ENCODE measurements at places on chromosomes 12 and 14.

- DNase-seq = no peak
These were observed 56.0 kb downstream of the ISCA2 start for GRCh38 chr14:74549588-74549987.

DNA sequence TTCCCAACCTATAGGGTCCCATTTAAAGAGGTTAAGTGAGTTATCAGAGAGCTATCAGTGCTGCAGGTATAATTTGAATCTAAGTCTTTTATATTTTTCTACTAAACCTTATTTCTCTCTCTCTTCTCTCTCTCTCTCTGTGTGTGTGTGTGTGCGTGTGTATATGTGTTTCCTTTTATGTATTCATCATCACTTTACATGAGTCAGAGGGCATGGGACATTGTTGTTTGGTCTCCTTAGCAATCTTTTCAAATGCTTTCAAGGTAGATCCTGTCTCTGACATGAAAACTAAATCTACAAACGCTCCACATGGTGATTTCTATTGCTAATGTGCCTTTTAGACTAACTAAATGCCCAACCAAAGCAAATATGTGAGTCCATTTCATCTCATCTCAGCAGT is 459.7 kb downstream of the BTG1 start:
- DNase-seq = no peak

DNA sequence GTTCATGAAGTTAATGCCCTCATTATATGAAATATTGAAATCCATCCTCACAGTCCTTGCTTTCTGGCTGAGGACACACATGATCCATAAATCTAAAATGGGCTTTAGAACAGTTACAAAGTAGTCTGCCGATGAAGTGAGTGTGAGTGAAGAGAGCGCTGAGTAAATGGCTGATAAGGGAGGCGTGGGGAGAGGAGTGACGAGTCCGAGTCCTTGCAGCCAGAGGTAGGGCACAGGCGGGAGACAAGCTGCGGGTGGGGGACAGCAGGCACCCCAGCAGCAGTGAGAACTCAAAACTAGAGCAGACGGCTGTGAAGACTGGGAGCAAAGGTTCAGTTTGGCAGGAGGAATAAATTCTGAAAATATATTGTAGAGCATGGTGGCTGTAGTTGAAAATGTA is 140.1 kb upstream of the ATP2B1 start:
- no peak for DNase-seq

- DNase-seq = no peak
These were observed 11.6 kb upstream of the UNC119B start for GRCh38 chr12:120698665-120699064.

- no peak for DNase-seq
These were observed 6.7 kb upstream of the CLEC7A start for GRCh38 chr12:10136637-10137205.

GRCh38 chr12:13566292-13566691 is 369.8 kb downstream of the EMP1 start:
- no peak for DNase-seq

GRCh38 chr12:27396216-27396815 is 50.2 kb upstream of the SMCO2 start:
- no peak for DNase-seq

- DNase-seq = no peak
These were observed 131.2 kb upstream of the DYRK2 start for GRCh38 chr12:67517181-67517887.

DNA sequence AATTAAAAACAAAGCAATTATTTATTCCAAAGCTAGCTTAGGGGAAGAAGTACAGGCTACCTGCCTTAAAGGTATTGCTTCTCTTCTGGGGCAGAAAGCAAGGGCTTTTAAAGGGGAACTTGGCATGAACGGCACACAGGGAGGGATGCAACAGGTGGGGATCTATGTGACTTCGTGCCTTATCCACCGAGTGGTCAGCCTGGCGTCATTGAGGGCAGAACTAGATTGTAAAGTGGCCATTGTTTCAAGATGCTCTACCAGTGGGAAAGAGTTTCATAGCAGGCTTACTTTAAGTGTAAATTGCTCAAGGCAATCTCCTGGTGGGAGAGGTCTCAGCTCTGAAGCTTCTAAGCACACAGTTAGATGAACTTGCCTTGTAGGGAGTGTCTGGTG is 360.4 kb downstream of the ATP23 start:
- no peak for DNase-seq

DNA sequence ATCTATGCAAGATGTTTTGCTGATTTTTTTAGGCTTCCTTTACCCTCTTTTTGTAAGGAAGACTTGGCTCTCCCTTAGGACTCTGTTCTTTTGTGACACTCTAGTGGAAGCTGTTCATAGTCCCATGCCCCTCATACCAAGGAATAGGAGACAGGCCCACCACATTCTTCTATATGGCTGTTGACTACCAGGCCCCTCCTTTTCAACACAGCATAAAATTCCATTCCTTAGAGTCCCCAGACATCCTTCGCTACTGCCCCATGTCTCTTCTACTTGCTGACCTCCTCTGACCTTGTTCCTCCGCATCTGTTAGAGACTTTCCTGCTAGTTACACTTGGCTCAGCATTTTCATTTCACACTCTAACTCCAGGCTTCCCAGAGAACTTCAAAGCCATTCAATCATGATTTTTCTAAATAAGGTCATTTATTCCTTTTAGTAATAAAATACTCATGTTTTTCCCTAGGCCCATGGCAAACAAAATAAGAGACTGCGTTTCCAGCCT is 9.7 kb downstream of the PIK3C2G start:
- DNase-seq = no peak

DNA sequence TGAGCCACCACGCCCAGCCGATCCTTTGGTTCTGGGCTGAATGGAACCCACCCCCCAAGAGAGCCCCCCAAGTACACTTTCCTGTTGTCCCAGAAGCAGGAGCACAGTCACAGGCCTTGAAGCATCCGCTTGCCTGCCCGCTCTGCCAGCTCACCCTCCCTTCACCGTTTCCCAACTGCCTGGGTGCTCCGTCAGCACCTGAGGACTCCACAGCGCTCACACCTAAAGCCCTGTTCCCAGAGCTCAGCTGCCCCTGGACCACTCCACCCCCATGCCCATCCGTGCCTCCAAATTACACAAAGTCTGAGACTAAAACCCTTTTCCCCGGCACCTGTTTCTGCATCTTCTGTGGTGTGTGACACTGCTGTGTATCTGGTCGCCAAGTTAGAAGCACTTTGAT is 44.3 kb upstream of the TRAF3 start:
- DNase-seq = no peak

DNA sequence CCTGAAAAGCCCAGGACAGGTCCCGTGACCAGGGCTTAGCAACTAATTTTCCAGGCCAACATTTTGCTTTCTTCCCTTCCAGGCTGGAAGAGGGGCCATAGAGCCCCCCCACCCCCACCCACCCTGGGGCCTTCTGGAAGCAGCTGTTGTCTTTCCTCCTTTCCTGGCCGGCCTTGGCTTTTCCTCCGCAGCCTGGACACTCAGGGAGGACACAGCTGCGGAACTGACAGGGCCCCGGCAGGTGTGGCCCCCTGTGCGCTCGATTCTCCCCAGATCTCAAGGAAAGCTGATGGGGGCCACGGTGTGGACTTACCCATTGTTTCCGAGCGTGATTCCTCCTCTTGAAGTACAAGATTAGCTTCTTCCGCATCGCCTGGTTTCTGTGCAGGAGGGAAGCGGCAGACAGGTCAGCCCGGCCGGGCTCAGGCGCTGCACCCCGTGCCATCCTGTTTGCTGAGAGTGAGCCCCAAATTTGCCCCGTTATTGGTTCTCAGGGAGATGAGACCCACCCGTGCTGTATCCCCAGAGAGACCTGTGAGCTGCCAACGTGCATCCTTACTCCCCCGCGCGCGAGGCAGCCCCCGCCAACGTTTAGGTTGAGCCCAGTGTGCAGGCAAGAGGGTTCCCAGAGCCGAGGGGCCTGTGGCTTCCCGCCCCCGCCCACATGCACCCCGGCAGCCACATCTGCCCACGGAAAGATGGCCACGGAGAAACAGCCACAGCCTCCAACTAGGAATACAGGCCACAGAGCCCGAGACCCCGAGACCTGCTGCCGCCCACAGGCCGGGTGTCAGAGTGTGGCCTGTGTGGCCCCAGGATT is 129.6 kb downstream of the NCOR2 start:
- DNase-seq = no peak

DNA sequence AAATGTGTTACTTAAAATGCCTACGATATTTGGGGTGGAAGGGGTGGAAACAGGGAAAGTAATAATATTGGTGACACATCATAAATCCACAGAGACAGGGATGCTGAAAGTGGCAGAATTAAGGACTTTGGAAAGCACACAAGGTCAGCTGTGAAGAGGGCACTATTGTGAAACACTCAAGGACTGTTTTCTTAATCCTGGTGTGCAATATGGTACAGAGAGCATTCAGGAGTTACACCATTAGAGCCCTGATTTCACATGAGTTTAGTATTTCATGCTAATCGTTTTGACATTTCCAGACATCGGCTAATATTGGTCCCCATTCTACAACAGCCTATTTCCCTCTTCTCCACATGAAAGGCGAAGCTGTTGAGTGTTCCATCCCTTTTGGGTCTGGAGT is 219.2 kb downstream of the MSRB3 start:
- no peak for DNase-seq

GRCh38 chr12:27781680-27782079 is 1.6 kb upstream of the MANSC4 start:
- DNase-seq = no peak

DNA sequence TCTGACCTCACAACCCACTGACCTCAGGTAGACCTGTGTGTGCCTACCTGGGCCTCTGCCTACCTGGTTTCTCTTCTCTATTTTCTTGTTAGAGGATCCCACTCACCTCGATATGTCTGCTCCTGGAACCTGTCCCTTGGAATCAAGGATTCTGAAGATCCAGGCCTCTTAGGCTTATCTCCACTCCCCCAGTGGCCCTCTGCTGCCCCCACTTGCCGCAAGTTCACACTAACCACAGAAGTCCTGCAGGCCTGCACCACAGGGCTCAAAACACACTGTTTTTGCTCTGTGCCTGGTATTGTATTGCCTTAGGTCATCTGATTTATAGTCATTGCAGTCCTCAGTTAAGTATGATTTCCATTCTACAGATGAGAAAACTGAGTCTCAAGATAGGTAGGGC is 15.3 kb upstream of the NRXN3 start:
- DNase-seq = no peak

GRCh38 chr12:52912711-52913430 is 8.0 kb upstream of the KRT8 start:
- DNase-seq = no peak

- DNase-seq = no peak
These were observed 48.2 kb downstream of the IQSEC3 start for GRCh38 chr12:114626-115211.

DNA sequence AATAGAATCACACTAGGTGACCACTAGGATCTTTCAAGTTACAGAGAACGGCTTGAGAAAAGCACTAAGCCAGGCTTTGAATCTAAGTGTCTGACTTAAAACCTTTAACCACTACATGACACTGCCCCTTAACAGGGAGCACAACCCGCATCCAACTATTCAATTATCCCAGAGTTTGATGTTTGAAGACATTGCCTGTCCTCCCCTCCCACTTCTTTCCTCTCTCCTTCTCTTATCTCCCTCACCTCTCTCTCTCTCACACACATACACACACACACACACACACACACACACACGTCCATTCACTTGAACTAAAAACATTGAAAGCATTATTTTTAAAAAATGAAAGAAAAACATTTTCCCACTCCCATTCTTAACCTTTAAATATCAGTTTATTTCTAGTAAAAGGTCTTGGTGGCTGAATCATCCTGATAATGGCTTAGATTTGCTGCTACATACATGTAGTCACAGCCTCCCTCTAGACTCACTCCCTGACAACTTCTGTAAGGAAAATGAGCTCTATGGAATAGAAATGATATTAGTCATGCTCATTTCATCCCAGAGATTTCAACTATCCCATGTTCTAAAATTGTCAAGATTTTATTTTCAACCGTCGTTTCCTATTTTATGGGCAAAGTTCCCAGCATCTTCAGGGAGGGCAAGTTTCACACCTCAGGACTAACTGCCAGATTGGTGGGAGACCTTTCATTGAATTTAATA is 53.5 kb upstream of the RAP1B start:
- no peak for DNase-seq

- no peak for DNase-seq
These were observed 1517.0 kb downstream of the AACS start for GRCh38 chr12:126582231-126582630.

GRCh38 chr12:55072083-55072482 is 52.3 kb downstream of the NEUROD4 start:
- DNase-seq = peak; percentile 53

- DNase-seq = no peak
These were observed 22.8 kb downstream of the CRACR2A start for GRCh38 chr12:3730111-3730510.

DNA sequence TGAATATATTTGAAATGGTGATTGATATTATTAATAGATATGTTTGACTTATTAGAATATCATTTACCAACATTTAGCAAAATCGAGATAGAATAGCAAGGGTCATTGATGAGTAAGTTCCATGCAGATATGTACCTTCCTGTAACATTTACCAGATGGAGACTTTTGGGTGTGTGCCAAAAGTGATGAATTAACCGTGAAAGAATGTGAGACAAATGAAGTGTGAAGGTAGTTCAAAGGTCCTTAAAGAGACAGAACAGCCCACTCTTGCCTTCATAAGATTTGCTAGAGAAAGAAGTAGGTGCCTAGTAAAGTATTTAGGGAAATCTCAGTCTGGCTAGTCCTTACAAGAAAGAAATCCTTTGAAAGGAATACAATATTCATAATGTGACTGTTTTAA is 45.5 kb downstream of the FGD4 start:
- DNase-seq = no peak

GRCh38 chr14:104579507-104579906 is at the start of gene C14orf180:
Gene C14orf180 (plus strand): TSS chr14:104579764. CDS start chr14:104586431, 6,667 bp downstream.
- DNase-seq = no peak

DNA sequence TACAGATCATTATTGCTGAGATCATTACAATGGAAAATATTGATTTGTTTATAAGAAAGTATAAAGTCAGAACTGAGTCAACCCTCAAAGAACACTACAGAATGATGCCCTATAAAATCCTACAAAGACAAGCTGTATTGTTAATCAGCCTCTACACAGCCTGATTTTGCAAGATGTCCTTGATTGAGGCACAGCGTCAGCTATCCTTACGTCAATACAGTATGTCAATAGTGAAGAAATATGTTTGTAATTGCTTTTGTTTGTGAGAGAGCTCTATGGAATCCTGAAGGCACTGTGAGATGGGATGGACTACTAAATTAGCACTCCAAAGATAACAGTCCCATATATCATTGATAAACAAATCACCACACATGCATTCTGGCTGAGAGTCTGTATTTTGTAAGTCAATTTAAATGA is 70.7 kb downstream of the RASSF9 start:
- no peak for DNase-seq

GRCh38 chr12:52037248-52037861 is 13.9 kb upstream of the NR4A1 start:
- DNase-seq = no peak

GRCh38 chr12:46675736-46676135 is 150.1 kb downstream of the SLC38A4 start:
- DNase-seq = no peak

DNA sequence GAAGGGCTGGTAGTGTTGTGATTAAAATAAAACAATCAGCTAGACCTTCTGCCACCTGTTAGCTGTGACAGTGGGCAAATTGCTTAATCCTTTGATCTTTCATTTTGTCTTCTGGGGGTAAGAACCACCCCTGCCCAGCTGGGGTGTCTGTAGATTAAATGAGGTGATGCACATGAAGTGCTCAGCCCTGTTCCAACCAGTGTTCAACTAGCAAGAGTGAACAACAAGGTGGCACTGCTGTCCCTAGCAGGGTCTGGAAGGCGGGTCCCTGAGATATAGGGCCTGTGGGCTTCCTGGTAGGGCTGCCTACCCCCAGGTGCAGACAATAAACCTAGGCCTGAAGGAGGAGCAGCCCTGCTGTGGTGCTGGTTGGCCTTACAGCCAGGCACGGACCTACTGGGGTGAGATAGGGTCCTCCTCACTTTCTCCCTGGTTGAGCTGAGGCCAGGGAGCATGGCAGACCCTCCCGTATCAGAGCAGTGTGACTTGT is 60.6 kb downstream of the ARL6IP4 start:
- no peak for DNase-seq
